ENCODE measurements at places on chromosomes 16 and 17. TPM values are rescaled to one million over a fixed set of nuclear protein-coding genes. Genes with fewer than 3 reads are reported as not detected.

The VASN gene
- total RNA-seq = 67.0 TPM

The DNAH3 gene
- not detected for total RNA-seq

The TBC1D3C gene
- not detected for total RNA-seq

The SLC38A8 gene
- not detected for total RNA-seq

The NPIPB13 gene
- 25.8 TPM for total RNA-seq

The TMEM231 gene
- total RNA-seq = 10.3 TPM

GRCh38 chr17:43720311-43721060 is 38.1 kb downstream of the SOST start:
- no peaks in the 10 kb centered on the region for H3K27me3 ChIP-seq
- peak overlapping the region; percentile 95 for H3K27ac ChIP-seq
- peak overlapping the region; percentile 3 for H3K4me3 ChIP-seq
- H3K36me3 ChIP-seq = no peaks in the 10 kb centered on the region
- peaks cover 3% of the 10 kb centered on the region for H3K4me1 ChIP-seq
- DNase-seq = peak; percentile 94

GRCh38 chr17:78383725-78384471 is 5.4 kb downstream of the PGS1 start:
- H3K36me3 ChIP-seq = no peaks in the 10 kb centered on the region
- no peaks in the 10 kb centered on the region for H3K4me1 ChIP-seq
- peak; percentile 95 for DNase-seq
- H3K4me3 ChIP-seq = no peak overlapping the region
- H3K27ac ChIP-seq = no peak overlapping the region

- no peak overlapping the region for H3K27ac ChIP-seq
- no peaks in the 10 kb centered on the region for H3K4me1 ChIP-seq
- no peak for DNase-seq
- no peak overlapping the region for H3K4me3 ChIP-seq
Measured at GRCh38 chr16:76226011-76226410, 51.2 kb upstream of the CNTNAP4 start.

DNA sequence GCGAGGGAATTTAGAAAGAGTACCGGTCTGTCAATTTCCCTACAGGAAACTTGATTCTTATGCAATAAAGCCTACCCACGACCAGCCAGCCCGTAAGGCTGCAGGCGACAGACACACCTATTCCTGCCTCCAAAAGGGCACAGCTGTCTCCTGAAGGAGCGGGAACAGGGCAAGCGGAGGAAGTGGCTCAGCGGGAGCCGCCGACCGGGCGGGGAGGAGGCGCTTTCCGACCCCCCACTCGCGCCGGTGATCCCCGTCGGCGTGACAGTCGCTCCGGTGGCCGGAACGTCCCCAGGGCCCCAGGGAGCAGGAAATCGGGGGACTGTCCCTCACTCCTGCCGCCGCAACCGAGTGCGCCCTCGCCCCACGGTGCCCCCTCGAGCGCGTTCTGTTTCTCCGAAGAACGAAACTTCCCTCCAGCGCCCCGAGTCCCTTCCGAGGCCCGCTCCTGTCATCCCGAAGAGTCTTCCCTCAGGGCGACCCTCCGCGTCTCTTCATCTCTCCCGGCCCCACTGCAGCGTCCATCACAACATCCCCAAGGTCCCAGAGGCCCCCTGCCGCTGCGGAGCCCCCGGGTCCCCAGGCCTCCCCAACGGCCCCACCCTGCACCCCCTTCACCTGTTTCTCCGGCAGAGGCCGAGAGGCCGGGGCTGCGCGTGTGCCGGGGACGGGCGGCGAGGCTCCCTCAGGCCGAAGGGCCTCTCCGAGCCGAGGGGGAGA is 421 bp downstream of the STAT3 start:
- no peaks in the 10 kb centered on the region for H3K4me1 ChIP-seq
- peak overlapping the region; percentile 94 for H3K27ac ChIP-seq
- no peaks in the 10 kb centered on the region for H3K27me3 ChIP-seq
- peak overlapping the region; percentile 94 for H3K4me3 ChIP-seq

- no peaks in the 10 kb centered on the region for H3K27me3 ChIP-seq
- H3K4me3 ChIP-seq = peak overlapping the region; percentile 52
- DNase-seq = peak; percentile 85
- no peak overlapping the region for H3K27ac ChIP-seq
Measured at GRCh38 chr17:17781591-17782496, 54.9 kb downstream of the SREBF1 start.

- H3K27me3 ChIP-seq = no peaks in the 10 kb centered on the region
- DNase-seq = no peak
- no peaks in the 10 kb centered on the region for H3K4me1 ChIP-seq
- H3K36me3 ChIP-seq = peaks cover 2% of the 10 kb centered on the region
- no peak overlapping the region for H3K27ac ChIP-seq
Measured at GRCh38 chr17:38724337-38724988, 5.7 kb upstream of the CISD3 start.

DNA sequence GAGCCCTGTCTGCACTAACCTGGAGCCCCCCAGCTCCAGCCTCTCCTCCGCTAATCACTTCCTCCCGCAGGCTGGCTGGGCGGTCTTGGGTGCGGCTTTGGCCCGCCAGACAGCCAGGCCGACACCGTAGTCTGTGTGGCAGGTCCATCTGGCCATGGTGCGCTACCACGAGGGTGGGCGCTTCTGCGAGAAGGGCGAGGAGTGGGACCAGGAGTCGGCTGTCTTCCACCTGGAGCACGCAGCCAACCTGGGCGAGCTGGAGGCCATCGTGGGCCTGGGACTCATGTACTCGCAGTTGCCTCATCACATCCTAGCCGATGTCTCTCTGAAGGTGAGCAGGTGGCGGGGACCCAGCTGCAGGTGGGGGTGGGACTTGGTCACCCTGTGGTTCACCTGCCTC is 30.7 kb upstream of the POLR3E start:
- no peak for DNase-seq
- H3K27me3 ChIP-seq = no peaks in the 10 kb centered on the region
- H3K4me1 ChIP-seq = no peaks in the 10 kb centered on the region
- H3K36me3 ChIP-seq = peaks cover 3% of the 10 kb centered on the region
- H3K4me3 ChIP-seq = no peak overlapping the region
- no peak overlapping the region for H3K27ac ChIP-seq

GRCh38 chr16:62642677-62643076 is 606.4 kb upstream of the CDH8 start:
- H3K4me1 ChIP-seq = no peaks in the 10 kb centered on the region
- no peak overlapping the region for H3K27ac ChIP-seq
- no peaks in the 10 kb centered on the region for H3K27me3 ChIP-seq
- H3K4me3 ChIP-seq = no peak overlapping the region
- DNase-seq = no peak
- no peaks in the 10 kb centered on the region for H3K36me3 ChIP-seq

DNA sequence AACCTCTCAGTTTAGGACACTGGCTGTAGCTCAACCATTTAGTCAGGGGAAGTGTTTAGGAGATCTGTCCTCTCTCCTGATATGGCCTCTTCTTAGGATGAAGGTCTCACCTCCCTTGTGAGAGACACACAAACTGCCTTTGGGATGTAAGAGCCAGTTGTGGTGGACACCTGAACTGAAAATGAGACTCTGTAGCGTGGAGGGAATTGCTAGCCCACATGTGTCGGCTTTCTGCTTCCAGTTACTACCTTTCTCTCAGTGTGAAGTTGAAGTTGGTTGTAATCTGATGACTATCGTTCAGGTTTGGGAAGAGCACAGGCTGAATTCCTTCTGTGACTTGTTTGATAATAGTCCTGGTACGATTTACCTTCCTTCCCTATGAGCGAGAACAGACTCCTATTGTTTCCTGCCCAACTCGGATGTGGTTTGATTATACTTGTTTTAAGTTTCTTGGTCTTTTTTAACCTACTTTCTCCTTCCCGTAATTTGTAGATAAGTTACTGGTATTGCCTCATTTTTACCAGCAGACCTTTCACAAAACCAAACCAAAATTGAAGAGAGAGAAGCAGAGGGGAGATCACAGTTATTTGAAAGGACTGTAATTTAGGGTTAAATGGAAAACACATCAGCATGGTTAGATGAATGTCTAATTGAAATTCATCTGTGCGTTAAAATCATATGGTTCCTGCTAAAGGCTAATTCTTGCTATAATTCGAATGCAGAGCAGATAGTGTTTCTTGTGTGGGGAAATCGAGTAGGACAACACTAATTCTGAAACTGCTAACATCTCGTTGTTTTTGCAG is 43.2 kb downstream of the CLEC16A start:
- H3K36me3 ChIP-seq = no peaks in the 10 kb centered on the region
- no peaks in the 10 kb centered on the region for H3K27me3 ChIP-seq
- H3K4me3 ChIP-seq = no peak overlapping the region
- no peak for DNase-seq
- no peaks in the 10 kb centered on the region for H3K4me1 ChIP-seq

GRCh38 chr17:62741290-62741689 is 66.8 kb downstream of the MARCHF10 start:
- H3K27ac ChIP-seq = no peak overlapping the region
- DNase-seq = no peak
- H3K27me3 ChIP-seq = no peaks in the 10 kb centered on the region
- no peaks in the 10 kb centered on the region for H3K36me3 ChIP-seq
- H3K4me3 ChIP-seq = no peak overlapping the region

GRCh38 chr17:67246653-67247415 is 1.8 kb upstream of the HELZ start:
- H3K27ac ChIP-seq = no peak overlapping the region
- no peaks in the 10 kb centered on the region for H3K4me1 ChIP-seq
- no peak for DNase-seq
- H3K4me3 ChIP-seq = no peak overlapping the region
- H3K36me3 ChIP-seq = no peaks in the 10 kb centered on the region
- no peaks in the 10 kb centered on the region for H3K27me3 ChIP-seq

GRCh38 chr16:23836078-23836403 is 258 bp downstream of the PRKCB start:
- no peaks in the 10 kb centered on the region for H3K4me1 ChIP-seq
- no peak overlapping the region for H3K4me3 ChIP-seq
- H3K27ac ChIP-seq = no peak overlapping the region
- no peak for DNase-seq
- no peaks in the 10 kb centered on the region for H3K36me3 ChIP-seq

GRCh38 chr16:58426966-58427365 is 34.7 kb downstream of the GINS3 start:
- no peak overlapping the region for H3K4me3 ChIP-seq
- H3K27me3 ChIP-seq = no peaks in the 10 kb centered on the region
- no peaks in the 10 kb centered on the region for H3K36me3 ChIP-seq
- H3K27ac ChIP-seq = no peak overlapping the region
- H3K4me1 ChIP-seq = no peaks in the 10 kb centered on the region
- no peak for DNase-seq

- H3K27ac ChIP-seq = no peak overlapping the region
- no peaks in the 10 kb centered on the region for H3K4me1 ChIP-seq
- H3K27me3 ChIP-seq = no peaks in the 10 kb centered on the region
- no peaks in the 10 kb centered on the region for H3K36me3 ChIP-seq
Measured at GRCh38 chr16:85491058-85491771, 121.9 kb upstream of the GSE1 start.

- H3K36me3 ChIP-seq = no peaks in the 10 kb centered on the region
- H3K4me1 ChIP-seq = no peaks in the 10 kb centered on the region
- H3K27me3 ChIP-seq = no peaks in the 10 kb centered on the region
- H3K27ac ChIP-seq = no peak overlapping the region
- no peak overlapping the region for H3K4me3 ChIP-seq
Measured at GRCh38 chr16:15865742-15866141, 8.9 kb upstream of the MYH11 start.

DNA sequence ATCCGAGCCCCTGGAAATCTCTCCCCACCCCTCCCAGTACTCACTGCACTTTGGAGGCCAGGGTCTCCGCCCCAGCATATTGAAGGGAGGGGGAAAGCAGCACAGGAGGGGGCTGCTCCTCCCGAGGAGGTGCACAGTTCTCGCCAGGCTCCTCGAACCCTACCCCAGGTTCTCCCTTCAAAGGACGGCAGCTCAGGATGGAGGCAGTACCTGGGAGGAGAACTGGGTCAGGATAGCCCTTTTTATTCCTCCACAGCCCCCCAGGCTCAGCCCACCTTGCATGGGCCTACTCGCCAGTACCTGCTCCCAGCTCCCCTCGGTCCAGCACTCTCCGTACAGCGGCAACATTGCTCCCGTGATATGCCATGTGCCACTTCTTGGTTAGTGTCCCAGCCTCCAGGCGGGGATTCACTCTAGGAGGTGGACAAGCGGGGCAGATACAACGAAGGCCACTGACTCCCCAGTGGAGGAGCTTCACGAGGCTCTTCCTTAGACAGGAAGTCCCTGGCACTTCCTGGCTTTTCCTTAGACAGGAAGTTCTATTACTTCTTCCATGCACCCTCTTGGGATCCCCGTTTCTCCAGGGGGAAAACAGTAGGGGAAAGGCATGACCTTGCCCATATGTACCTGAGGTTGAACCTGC is 2.1 kb upstream of the GPS2 start:
- no peak overlapping the region for H3K4me3 ChIP-seq
- H3K4me1 ChIP-seq = no peaks in the 10 kb centered on the region
- H3K27ac ChIP-seq = no peak overlapping the region
- no peaks in the 10 kb centered on the region for H3K36me3 ChIP-seq

DNA sequence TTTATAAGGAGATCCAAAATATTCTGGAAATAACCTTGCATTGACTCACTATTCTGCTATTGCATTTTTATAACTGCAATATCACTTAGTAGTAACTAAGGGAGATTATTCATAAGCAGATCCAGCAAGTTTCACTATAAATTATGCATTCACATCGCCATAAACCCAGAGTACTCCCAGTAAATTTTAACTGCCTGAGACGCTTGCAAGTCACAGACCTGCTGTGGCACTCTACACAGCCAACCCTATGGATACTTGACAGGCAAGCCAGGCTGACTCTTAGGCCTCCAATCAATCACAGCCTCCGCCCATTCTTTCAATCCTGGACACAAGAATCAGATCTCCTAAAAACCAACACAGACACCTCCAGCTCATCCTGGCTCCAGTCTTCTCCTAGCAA is 28.2 kb downstream of the USP31 start:
- H3K27ac ChIP-seq = peak overlapping the region; percentile 92
- no peak for DNase-seq
- H3K4me1 ChIP-seq = peaks cover 14% of the 10 kb centered on the region
- no peak overlapping the region for H3K4me3 ChIP-seq
- no peaks in the 10 kb centered on the region for H3K27me3 ChIP-seq
- no peaks in the 10 kb centered on the region for H3K36me3 ChIP-seq

DNA sequence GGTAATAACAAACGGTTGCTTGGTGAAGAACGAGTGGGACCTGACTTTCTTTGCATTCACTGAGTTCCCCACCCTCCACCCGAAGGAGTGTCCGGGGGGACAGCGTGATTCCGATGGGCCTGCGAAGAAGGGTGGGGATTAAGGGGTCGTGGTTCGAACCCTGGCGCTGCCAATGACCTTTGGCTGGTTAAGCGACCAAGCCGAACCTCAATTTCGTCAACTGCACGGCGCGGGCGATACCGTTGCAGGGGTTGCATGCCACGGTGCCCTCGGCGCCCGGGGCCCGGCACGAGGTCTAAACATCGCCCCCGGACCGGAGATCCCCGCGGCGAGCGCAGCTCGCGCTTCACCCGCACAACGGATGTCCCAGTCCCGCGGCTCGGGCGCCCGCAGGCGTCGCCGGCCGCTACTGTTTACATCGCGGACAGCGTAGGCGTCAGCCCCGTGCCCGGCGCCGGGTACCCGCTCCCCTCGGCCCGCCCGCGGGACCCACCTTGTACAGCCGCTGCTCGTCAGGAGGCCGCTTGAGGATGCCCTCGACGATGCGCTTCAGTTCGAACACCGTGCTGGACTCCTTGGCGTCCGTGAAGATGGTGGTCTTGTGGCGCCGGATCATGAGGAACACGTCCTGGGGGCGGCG is 460 bp downstream of the ELOB start:
- H3K36me3 ChIP-seq = no peaks in the 10 kb centered on the region
- peak; percentile 84 for DNase-seq
- no peak overlapping the region for H3K27ac ChIP-seq
- H3K4me3 ChIP-seq = peak overlapping the region; percentile 70
- H3K4me1 ChIP-seq = no peaks in the 10 kb centered on the region

- DNase-seq = peak; percentile 94
- peaks cover 2% of the 10 kb centered on the region for H3K27me3 ChIP-seq
- peak overlapping the region; percentile 72 for H3K4me3 ChIP-seq
- no peak overlapping the region for H3K27ac ChIP-seq
- no peaks in the 10 kb centered on the region for H3K36me3 ChIP-seq
Measured at GRCh38 chr17:4948931-4949320, 596 bp upstream of the PFN1 start.
